HEK293T (cell line): ENCODE measurements at places on chromosomes 16 and 17.

GRCh38 chr16:80580109-80580832, 39.5 kb downstream of the DYNLRB2 start:
- no peak for DNase-seq

GRCh38 chr16:85104147-85104546, 8.1 kb downstream of the CIBAR2 start:
- no peak for DNase-seq

- no peak for DNase-seq
Observed at GRCh38 chr17:59815965-59816364, 76.8 kb downstream of the TUBD1 start.

DNA sequence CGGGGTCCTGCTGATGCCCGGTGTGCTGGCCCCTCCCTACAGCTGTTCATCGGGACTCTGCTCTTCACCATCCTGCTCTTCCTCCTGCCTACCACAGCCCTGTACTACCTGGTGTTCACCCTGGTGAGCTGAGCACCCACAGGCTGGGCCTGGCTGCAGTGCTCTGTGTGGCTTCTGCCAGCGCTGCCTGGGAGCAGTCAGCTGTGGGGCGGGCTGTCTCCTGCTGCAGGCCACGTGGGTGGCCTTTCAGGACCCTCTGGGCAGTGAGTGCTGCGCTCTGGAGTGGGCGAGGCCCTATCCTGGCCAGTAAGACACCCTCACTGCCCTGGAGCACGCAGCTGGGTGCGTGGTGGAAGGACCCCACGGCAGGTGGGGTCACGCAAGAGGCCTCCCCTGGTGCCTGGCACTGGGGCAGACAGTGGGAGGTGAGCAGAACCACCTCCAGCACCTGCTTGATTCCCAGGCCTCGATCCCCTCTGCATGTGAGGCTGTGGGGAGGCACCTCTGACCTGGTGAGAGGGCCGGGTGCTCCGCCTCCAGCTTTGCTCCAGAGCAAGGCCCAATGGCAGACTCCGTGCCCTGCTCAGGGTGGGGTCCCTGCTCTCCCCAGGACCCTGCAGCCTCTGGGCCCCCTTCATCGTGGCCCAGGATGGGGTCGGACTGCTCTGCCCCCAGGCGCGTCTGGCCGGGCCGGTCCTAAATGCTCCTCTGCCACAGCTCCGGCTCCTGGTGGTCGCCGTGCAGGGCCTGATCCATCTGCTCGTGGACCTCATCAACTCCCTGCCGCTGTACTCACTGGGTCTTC, 9.5 kb upstream of the RAB40C start:
- DNase-seq: no peak

- DNase-seq: peak; percentile 49
Observed at GRCh38 chr16:67967958-67968399, 458 bp downstream of the SLC12A4 start.
